ENCODE measurements at places on chromosomes 5 and 9. TPM values are rescaled to one million over a fixed set of nuclear protein-coding genes. Genes with fewer than 3 reads are reported as not detected.

The STK32A gene
- total RNA-seq: 29.7 TPM

The CRHBP gene
- total RNA-seq: not detected

The FOXD4L4 gene
- total RNA-seq: not detected

The TMEM38B gene
- total RNA-seq: 26.1 TPM

The RNF208 gene
- total RNA-seq: 0.45 TPM

The F2RL2 gene
- 0.29 TPM for total RNA-seq

DNA sequence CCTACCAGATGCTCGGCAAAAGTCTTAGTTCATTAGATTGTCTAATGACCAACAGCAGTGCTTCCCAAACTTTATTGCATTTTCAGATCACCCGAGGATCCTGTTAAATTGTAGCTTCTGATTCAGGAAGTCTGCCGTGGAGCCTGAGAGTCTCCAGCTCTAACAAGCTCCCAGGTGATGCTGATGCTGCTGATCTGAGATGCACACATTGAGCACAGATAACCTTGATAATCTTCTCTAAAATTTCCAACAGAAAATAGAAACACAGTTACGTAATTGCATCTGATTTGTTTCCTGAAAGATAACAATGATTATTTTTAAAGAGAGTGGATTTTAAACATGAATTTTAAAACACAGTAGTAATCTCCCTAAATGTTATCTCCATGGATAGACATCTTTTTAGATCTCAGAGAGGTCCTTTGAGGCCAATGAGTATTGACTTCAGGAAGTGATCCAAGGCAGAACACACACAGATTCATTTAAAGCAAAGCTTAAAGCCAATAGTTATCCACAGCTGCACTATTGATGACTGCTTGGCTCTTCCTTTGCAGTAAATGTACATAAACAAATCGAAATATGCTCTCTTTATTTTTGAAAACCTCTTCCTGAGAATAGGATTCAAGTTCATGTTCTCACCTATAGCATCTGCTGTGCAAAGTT lies 122.8 kb upstream of the TNPO1 start:
- no peak for DNase-seq

GRCh38 chr9:91730806-91731205 lies 219.2 kb downstream of the ROR2 start:
- no peak for DNase-seq

DNA sequence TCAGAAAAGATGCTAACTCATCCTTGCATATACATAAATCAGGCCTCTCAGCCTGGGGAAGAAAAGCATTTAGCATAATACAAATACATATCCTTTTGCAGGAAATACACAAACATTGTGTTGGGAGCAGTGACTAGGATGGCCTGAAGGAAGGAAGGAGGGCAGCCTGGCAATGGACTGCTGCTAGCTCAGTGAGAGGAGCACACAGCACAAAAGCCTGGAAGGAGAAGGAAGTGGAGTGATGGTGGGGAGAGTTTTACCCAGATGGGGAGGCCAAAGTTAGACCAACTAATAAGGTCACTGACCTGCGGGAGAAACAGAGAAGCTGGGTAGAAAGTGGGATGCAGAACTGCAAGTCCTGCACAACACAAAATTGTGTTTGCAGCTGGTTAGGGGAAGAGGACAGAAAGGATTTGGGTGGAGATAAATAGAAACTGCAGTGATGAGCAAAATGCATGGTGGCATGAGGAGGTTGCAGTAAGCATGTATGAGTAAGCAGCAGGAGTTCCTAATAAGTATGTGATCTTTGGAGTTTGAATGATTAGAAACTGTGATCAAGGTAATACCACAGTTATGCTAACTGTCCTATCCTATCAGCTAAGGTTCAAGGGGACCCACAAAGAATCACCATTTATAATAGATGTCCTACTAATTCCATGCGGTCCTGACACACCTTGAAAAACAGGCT lies 39.5 kb downstream of the SEMA6A start:
- no peak for DNase-seq

DNA sequence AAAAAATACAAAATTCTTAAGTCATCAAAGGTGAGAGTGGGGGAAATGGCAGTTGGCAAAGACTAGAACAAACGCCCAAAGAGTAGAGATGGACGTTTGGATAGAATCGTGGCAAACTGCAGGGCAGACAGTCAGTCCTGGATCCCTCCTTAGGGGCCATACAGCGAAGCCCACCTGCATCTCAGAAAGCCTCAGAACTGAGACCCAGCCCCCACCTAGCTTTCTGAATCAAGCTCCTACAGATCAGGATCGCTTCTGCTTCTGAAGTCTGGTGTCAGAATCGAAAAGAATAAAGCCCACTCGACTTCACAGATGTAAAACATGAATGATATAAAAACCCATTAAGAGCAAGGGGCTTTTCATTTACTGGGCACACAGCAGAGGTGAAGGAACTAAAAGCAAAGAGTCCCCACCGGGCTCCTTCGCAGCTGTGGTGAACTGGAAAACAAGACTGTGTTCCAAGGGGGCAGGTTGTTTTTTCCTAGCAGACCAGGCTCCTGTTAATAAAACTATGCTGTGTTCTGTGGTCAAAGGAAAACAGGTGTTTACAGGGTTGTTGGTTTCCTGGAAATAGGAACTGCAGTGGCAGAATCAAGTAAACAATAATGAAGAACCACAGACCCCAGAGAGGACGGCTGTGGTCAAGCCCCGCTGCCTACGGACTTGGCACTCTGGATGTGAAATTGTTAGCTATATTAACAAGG lies 91.8 kb downstream of the TLE1 start:
- DNase-seq: no peak

- no peak for DNase-seq
These were observed 1132.6 kb downstream of the MAT2B start for GRCh38 chr5:164637931-164638521.

DNA sequence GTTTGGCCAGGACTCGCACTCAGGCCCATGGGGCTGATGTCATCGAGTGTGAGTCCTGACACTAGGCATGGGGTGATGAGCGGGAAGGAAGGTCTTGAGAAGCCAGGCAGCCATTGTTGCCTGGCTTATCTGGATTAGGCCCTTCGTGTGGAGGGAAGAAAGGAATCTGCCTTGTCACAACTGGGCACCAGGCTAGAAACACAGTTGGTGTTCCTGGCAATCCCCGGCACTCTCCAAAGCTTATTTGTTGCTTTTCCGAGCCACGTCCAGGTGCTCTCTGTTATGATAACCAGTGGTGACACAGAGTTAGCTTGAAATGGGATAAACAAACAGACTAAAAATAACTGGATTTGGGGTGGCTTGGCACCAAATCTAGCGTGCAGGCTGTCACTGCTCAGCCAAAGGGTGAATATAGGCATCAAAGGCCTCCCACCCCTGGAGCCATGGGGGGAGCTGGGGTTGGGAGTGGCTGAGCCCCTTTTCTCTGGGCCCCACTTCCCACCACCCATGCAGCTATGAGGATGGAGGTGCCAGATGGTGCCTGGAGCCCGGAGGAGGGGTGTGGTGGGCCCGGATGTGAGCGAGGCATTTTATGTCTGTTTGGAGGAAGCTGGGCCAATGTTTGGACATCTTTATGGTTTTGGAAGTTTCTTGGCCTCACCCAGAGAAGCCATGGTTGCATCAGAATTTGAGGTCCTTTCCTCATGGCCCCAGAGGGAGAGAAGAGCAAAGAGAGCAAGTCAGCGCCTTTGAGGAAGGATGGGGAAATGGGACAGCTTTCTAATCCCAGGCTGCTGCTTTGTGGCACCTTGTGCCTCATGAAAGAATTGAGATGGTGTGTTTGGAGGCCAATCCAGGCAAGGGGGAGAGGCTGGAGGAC lies 98.0 kb upstream of the PITX1 start:
- no peak for DNase-seq

- no peak for DNase-seq
These were observed 80.8 kb upstream of the RNU6ATAC start for GRCh38 chr9:134245179-134245578.

DNA sequence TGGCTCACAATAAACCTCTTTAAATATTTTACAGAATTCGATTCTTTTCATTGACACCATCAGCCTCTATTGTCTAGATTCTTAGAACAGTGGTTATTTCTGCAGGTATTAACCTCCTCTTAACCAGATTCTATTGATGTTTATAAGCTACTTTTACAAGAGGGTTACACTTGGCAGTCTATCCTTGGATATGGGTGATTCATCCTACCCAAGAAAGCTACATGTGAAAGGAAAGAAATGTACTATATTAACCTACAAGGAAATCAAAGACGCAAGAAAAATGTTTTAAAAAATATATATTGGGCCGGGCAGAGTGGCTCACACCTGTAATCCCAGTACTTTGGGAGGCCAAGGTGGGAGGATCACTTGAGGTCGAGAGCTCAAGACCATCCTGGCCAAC lies 16.7 kb downstream of the SLC25A25 start:
- no peak for DNase-seq

DNA sequence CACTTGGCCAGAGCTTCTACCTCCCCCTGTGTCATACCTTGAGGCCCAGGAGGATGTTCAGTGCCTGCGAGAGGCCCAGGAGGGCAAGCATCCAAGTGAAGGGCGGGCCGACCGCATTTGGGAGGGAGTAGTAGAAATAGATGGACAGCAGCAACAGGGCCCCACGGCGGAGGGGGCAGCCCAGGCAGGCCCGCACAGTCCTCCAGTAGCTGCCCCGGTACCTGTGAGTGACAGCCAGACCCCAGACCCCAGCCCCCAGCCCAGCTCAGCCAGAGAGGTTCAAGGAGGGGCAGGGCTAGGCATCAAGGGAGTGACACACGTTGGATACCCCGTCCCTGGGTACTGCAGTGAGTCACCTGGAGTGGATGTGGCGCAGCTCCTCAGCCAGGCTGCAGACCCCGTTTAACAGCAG lies 1.4 kb downstream of the STING1 start:
- peak; percentile 61 for DNase-seq

GRCh38 chr5:137191179-137191578 lies 307.9 kb downstream of the SPOCK1 start:
- DNase-seq: no peak

DNA sequence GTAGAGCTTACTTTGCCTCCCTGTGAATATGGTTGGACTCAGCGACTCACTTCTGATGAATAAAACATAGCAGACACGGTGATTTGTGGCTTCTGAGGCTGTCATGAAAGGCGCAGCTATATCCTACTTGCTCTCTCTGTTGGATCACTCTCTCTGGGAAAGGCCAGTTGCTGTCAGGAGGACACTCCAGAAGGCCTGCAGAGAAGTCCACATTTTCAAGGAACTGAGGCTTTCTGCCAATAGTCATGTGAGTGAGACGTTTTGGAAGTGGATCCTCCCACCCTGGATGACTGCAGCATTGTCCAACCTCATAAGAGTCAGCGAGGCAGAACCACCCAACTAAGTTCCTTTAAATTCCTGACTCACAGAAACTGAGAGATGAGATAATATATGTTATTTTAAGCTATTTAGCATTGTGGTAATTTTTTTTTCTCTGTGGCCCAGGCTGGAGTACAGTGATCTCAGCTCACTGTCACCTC lies 156.0 kb upstream of the MAST4 start:
- peak; percentile 79 for DNase-seq

- no peak for DNase-seq
These were observed 15.0 kb upstream of the POU5F2 start for GRCh38 chr5:93756372-93756771.

Measured in stomach (tissue), 19 donors.